ENCODE measurements at places on chromosomes 6 and 20.

- no peak for DNase-seq
These were observed 1.5 kb upstream of the PYGB start for GRCh38 chr20:25246182-25246999.

- DNase-seq = no peak
These were observed 318.0 kb downstream of the DOK5 start for GRCh38 chr20:54793291-54793992.

DNA sequence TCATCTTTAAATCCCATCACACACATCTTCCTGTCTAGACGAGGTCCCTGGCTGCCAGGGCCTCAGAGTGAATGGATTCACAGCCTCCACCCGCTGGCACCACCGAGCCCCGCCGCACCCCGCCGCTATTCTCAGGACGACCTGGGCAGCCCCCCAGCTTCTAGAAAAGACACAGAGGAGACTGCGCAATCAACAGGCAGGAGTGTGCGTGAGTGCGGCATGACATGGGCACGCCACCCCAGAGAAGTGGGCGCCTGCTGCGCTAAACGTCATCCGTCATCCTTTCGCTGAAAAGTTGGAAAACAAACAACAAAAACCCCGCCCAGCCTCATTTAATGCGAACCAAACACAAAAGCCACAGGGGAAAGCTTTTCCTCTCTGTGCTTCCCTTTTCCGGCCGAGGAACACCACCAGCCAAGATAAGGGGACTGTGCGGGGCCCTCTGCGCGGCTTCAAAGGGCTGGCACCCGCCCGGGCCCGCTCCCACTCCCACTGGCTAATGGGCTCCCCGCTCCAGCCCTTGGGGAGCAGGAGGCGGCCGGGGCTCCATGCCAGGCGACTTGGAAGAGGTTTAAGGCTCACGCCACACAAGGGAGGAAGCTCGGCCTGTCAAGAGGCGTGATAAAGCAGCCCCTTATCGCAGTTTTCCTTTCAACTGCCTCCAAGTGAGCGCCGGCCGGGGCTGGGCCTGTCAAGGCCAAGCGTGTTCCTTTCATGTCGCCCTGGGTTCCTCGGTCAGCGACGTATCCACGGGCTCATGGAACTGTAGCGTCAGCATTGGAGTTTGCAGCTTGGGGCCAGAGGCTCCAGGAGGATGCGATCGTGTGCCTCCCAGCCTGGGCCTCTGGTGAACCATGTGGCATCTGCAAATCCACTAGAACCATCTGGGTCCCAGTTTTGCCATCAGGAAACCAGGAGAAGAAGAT, 50.1 kb downstream of the NFATC2 start:
- no peak for DNase-seq

- DNase-seq = peak; percentile 20
These were observed 48.8 kb downstream of the MCUR1 start for GRCh38 chr6:13765570-13765969.

GRCh38 chr6:167826896-167827582, at the start of gene AFDN:
TSS of gene AFDN (plus strand) at chr6:167826911. CDS start at chr6:167827133, 222 bp downstream.
- DNase-seq = peak; percentile 71

DNA sequence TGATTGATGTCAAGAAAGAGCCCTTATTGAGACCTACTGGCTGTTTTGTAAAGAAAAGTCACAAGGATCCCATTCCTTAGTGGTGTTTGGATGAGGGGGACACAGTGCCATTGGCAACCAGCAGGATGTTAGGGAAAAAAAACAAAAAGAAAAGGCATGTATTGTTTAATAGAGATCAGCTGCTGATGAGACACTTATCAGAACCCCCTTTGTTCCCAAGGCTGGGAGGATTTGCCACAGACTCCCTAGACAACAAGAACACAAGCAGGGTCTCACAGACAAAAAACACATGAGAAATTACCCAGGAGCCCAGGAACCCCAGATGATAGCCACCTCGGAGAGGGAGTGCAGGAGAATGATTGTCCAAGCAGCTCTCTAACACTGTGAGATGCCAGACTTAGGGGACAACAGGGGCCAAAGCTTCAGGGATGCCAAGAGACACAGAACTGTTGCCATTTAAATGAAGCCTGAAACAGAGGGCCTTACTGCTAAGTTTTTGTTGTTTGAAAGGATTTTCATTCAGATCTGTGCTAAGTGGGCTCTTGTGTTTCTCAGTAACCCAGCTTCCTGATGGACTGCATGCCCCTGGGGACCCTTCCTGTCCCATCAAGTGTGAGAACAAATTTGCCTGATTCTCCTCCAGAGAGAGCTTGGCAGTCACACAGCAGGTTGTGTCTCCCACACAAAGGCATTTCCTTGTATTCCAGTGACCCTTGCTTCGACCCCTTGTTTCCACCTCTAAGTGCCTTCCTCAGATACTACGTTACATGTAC, 48.7 kb upstream of the HEY2 start:
- no peak for DNase-seq

GRCh38 chr6:85864453-85865401, 222.0 kb upstream of the SYNCRIP start:
- DNase-seq = no peak

DNA sequence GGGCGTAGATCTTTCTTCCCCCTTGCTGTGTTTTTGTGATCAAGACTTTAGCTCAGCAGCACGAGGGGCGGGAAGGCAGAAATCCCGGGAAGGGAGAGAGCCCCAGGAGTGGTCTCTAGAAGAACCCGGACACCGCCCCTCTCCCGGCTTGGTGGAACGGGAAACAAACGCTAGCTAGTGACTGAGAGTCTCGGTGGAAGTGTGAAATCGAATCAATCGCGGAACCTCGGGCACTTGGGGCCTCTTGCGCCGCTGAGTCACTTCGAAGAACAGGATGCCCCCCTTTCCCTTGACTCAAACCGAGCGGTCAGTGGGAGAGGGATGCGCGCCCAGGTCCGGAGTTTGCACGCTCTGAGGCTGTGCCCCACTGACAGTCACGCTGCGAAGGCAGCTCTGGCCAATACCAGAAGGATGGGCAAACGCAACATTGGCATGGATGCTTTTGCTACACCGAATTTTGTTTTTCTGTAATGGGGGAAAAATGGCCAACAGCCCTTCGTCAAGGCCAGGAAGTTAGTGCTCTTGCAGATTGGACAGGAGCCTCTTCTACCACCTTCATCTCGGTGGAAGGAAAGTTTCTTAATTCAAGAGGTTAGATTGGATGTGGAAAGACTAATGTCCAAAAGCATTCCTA, 1.6 kb upstream of the OLIG3 start:
- peak; percentile 45 for DNase-seq

DNA sequence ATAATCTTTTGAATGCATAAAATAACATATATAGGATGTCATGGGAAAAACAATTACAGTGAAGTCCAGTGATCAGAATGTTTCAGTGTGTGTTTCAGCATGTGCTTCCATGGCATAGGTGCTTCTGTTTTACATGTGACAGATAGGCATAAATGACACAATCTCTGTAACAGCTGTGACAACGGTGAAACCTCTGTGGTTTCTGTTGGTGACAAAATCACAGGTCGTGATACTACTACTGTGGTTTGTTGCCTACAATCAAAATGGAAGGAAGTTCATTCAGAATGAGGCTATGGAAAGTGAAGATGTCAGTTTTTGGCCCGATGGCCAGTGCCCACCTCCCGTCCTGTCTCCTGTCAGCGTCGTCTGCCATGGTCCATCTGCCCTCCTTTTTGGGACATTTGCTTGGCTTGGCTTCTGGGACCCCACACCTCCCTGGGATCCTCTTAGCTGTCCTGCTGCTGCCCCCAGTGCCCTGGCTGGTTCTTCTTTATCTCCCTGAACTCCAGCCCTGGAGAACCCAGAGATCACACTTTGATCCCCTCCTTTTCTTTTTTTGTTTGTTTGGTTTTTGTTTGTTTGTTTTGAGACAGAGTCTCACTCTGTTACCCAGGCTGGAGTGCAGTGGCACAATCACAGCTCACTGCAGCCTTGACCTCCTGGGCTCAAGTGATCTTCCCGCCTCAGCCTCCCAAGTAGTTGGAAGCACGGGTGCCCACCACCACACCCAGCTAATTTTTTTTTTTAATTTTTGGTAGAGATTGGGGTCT, 79.3 kb upstream of the NAA20 start:
- DNase-seq = no peak

- DNase-seq = peak; percentile 68
These were observed 109.0 kb downstream of the RALGAPA2 start for GRCh38 chr20:20603339-20603990.

DNA sequence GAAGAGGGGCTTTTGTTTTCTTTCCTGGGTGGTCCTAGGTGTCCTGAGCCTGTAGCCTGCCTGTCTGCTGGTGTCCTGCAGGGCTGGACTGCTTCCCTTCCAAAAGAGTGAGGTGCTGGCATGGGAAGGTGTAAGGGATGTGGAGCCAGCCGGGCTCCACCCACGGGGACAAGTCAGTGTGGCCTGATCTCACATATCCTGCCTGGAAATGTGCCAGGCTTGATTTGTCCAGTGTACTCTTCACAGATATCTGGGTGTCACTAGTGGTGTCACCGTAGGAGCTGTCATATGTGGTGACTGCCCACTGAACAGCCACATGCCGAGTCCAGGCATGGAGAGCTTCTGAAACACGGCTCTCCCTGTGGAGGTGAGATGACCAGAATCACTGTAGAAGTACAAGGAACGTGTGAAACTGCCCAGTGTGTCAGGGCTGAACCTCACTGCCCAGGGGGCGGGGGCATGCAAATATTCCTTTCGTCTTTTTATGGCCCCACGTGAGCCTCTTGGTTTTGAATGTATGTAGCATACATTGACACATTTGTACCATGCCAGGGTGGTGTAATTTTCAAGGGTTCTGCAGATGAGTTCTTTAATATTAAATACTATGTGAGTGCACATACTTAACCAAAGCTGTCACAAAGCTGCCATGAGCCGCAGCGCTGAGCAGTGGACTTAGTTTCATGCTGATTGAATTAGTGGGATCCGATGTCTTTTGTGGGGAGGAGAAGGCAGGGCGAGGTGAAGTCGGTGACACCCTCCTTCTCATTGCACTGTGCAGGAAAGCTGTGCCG, 55.8 kb downstream of the CDH4 start:
- no peak for DNase-seq

- DNase-seq = no peak
These were observed 82.6 kb downstream of the INSM1 start for GRCh38 chr20:20450521-20450920.

DNA sequence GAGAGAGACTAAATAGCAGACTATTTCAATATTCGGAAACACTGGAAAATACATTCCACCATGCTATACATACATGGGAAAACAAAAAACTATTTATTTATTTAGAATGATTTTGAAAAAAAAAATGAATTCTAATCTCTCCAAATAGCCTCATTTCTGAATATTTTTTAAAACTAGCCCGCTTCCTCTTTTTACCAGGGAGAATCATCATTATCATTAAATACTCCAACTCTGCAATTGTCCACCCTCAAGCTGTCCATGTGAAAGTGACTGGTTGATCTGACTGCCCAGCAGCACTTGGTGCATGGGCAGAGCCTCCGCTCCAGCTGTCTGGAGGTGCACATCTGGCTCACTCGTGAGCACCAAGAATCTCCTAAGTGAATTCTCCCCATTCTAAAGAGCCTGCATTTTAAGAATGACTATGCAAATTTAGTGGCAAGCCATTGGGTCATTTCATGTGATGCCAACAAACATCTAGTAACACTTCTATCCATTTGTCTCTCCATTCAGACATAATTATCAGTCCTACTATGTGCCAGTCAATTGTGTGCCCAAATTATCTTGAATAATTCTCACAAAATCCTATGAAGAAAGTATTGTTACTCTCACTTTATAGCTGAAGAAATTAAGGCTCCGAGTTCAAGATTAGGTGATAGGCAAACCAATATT, 64.8 kb downstream of the INSM1 start:
- DNase-seq = no peak

DNA sequence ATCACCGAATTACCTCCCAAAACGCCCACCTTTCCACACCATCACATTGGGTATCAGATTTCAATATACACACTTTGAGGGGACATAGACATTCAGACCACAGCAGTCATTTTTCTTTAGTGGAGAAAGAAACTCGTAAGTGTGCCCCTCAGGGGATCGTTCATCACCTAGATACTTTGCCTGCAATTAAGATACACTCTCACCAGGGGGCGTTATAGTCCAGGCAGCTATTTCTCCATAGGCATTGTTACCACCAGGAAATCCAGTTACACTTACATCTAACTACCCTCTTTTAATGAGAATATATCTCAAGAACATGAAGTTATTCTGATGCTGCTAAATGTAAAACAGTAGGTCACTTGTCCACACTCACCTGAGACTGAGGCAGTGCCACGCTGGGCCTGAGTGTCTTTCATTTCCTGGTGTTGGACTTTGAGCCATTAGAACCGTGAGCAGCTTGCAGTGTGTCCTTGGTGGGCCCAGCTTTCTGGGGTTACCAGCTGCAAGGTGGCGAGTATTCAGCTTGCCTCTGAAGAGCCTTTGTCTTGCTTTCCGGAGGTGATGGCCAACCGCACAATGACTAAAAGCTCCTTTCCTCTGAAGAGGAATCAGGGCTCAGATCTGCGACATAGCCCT, 35.1 kb upstream of the UNC93A start:
- DNase-seq = no peak

GRCh38 chr20:62624719-62625453, 17.4 kb upstream of the SLCO4A1 start:
- DNase-seq = no peak

All from NCI-H1417 (cell line).